ENCODE measurements at places on chromosomes 3 and 15.

DNA sequence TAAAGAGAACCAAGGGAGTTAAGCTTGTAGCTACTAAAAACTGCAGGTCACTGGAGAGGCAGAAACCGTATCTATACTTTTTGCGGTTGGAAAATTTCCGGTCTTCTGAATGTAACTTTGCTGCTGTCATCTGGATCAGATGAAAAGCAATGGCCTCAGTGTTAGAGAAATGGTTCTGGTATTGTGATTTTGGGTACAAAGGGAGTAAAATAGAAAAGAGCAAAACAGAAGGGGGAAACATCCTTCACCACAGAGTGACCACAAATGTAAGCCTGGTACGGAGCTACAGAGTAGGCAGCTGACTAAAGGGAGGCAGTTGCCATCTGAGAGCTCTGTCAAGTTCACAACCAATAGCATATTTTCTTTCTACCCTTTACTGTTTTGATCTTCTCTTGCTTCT is 5.6 kb downstream of the CD96 start:
- no peak for DNase-seq

- DNase-seq = no peak
Measured at GRCh38 chr15:90219421-90220141, 14.2 kb downstream of the CIB1 start.

DNA sequence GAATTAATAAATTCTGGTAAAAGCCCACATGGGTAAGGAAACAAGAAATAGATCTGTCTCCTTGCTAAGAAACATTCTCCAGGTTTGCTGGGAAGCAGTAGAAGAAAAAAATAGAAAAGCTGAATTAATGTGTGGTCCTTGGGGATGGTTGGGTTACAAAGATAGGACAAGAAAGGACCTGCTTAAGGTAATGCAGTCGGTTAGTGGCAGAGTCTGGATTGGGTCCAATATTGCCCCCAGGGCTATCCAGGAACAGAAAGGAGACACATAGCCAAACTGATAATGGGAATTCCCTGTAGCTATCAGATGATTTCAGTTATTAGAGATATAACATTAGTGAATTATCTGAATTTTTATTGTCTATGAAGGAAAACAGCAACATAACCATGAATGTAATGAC is 584.3 kb downstream of the ROBO1 start:
- DNase-seq = no peak

- DNase-seq = no peak
Measured at GRCh38 chr3:123246866-123247265, 45.1 kb downstream of the SEC22A start.

GRCh38 chr3:25023876-25024275 is 404.2 kb upstream of the RARB start:
- no peak for DNase-seq

DNA sequence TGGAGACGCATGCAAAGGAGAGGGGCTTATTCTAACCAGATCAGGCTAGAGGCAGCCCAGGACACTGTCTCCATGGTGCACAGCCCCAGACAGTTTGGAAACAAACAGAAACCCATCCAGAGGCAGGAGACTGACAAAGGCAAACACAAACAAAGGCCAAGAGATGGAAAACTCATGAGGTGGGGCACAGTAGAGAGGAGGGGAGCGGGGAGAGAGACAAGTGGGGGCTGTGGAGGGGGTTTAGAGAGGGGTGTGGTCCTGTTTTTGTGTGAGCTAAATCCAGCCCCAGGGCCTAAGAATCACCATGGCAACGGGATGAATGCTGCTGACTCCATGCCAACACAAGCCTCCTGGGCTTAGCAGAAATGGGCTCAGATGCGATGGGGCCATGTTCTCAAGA is 32.3 kb downstream of the PARP16 start:
- DNase-seq = no peak

- DNase-seq = no peak
Measured at GRCh38 chr3:194310060-194310835, 40.9 kb downstream of the CPN2 start.

DNA sequence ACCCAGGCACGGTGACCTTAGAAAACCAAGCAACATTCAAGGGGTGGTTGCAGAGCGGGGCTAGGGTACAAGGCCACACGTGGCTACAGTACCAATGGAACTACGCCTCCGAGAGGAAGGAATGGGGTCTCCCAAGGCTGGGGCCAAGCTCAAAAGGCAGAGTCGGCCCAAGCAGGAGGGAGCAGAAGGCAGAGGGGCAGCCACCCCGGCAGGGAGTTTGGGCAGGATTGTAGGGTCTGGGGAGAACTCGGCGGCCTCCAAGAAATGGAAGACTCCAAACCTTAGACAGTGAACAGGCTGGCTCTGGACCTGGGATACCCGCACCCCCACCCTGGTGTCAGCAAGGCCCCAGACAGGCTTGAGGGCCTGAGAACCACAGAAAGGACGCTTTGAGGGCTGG is 28.7 kb downstream of the ATRIP start:
- DNase-seq = peak; percentile 57

GRCh38 chr15:70569091-70569713 is 194.2 kb downstream of the UACA start:
- DNase-seq = no peak

- DNase-seq = peak; percentile 38
Measured at GRCh38 chr3:194996746-194997145, 274.2 kb downstream of the XXYLT1 start.

GRCh38 chr15:31467361-31467760 is 140.7 kb downstream of the KLF13 start:
- DNase-seq = peak; percentile 18

DNA sequence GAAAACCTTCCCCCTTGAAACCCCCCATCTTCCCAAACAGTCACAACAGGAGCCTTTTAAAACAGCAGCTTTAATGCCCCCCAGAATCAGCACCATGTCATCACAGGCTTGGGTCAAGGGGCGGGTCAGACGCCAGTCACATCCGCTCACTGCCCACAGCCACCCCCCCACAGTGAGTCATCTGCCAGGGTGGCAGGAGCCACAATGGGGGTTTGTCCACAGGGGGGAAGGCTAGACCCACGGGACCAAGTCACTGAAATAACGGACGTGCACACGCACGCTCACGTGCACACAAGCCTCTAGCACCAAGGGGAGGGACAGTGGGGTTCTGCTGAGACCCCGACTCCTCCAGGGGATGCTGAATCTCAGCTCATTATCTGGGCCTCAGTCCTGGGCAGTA is 441 bp upstream of the UCN2 start:
- DNase-seq = peak; percentile 89

GRCh38 chr15:71448688-71449114 is 333.4 kb downstream of the THSD4 start:
- DNase-seq = no peak

- DNase-seq = no peak
Measured at GRCh38 chr3:180284331-180285110, 247.8 kb upstream of the PEX5L start.

DNA sequence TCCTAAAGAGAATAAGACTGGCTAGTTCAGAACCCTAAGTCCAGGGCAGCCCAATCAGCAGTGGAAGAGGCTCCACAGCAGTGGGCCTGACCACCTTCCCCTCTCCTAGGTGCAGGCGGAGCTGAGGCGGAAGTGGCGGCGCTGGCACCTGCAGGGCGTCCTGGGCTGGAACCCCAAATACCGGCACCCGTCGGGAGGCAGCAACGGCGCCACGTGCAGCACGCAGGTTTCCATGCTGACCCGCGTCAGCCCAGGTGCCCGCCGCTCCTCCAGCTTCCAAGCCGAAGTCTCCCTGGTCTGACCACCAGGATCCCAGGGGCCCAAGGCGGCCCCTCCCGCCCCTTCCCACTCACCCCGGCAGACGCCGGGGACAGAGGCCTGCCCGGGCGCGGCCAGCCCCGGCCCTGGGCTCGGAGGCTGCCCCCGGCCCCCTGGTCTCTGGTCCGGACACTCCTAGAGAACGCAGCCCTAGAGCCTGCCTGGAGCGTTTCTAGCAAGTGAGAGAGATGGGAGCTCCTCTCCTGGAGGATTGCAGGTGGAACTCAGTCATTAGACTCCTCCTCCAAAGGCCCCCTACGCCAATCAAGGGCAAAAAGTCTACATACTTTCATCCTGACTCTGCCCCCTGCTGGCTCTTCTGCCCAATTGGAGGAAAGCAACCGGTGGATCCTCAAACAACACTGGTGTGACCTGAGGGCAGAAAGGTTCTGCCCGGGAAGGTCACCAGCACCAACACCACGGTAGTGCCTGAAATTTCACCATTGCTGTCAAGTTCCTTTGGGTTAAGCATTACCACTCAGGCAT is 33.7 kb downstream of the VIPR1 start:
- peak; percentile 72 for DNase-seq

All from posterior vena cava (tissue), 2 donors.